Smooth muscle cell of trachea (primary cell): ENCODE measurements at places on chromosomes 5 and 9. TPM values are rescaled to one million over a fixed set of nuclear protein-coding genes. Genes with fewer than 3 reads are reported as not detected.

The SPATA31D4 gene
- total RNA-seq, result not detected in 2 replicates

The PRR16 gene
- 5.8 and 9.3 TPM in 2 replicates for total RNA-seq

The UBE2QL1 gene
- under 0.01 TPM in 1 of 2 replicates, not detected in the other for total RNA-seq

The DAB2 gene
- total RNA-seq, result 188 and 199 TPM in 2 replicates

The ITK gene
- total RNA-seq, result not detected in 2 replicates

The TSSK1B gene
- 0.15 and 0.50 TPM in 2 replicates for total RNA-seq

The PCDHGA2 gene
- 3.3 and 6.6 TPM in 2 replicates for total RNA-seq

The DIRAS2 gene
- under 0.01 and 0.66 TPM in 2 replicates for total RNA-seq

The ANKRD18B gene
- total RNA-seq, result 0.87 and 2.6 TPM in 2 replicates

The LHX3 gene
- under 0.01 TPM in 1 of 2 replicates, not detected in the other for total RNA-seq

The EFNA5 gene
- 3.8 and 5.8 TPM in 2 replicates for total RNA-seq

The CNTFR gene
- total RNA-seq, result 0.44 TPM in 1 of 2 replicates, not detected in the other

The SLC36A3 gene
- total RNA-seq, result not detected in 2 replicates

The RNF208 gene
- total RNA-seq, result 0.15 and 0.50 TPM in 2 replicates

The SGCD gene
- total RNA-seq, result 12.2 and 22.0 TPM in 2 replicates
